ENCODE measurements at places on chromosomes 5 and 9.

DNA sequence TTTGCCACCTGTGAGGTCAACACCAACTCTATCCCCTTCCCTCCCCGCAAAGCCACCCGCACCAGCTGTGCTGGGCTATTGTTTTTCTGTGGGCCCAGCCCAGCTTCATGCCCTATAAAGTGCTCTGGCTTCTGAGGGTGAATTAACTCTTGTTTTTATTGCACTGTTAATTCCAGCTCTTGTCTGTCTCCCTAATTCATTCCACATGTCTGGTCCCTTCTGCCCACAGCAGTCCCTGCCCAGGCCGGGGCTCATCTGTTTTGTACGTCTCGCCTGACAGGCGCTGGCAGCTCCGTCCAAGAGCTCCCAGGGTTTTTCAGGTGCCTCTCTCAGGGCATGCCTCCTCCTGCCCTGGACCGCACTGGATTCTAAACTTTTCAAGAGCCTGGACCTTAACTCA lies 118.9 kb downstream of the PDZD2 start:
- DNase-seq = no peak

- DNase-seq = peak; percentile 60
Observed at GRCh38 chr5:133910571-133910970, 57.9 kb downstream of the C5orf15 start.

DNA sequence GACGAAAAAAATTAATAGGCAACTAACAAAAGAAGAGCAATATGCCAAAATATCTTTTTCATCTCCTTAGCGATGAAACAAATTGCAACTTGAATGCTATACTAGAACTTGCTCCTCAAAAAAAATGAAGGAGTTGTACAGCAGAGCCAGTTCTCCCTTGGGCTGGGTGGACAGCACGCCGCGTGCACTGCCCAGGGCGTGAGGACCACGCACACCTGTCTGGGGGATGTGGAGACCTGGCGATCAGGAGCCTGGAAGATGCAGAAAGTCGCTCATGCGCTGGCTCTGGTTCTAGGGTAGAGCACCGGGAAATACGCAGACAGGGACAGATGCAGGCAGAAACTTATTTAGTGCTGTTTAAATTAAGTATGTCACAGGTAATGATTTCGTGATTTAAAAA lies 342.0 kb upstream of the IRX4 start:
- DNase-seq = no peak

DNA sequence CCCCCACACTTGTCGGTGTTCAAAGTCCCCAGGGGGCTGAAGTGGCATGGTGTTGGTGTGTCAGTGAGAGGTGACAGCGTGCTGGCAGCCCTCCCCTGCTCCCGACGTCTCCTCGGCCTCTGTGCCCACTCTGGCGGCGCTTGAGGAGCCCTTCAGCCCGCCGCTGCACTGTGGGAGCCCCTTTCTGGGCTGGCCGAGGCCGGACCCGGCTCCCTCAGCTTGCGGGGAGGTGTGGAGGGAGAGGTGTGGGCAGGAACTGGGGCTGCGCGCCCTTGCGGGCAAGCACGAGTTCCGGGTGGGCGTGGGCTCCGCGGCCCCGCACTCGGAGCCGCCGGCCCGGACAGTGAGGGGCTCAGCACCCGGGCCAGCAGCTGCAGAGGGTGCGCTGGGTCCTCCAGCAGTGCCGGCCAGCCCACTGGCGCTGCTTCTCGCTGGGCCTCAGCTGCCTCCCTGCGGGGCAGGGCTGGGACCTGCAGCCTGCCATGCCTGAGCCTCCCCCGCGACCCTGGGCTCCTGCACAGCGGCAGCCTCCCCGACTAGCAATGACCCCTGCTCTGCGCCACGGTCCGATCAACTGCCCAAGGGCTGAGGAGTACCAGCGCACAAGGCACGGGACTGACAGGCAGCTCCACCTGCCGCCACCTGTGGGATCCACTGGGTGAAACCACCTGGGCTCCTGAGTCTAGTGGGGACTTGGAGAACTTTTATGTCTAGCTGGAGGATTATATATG lies 224.1 kb upstream of the RIOK2 start:
- DNase-seq = no peak

DNA sequence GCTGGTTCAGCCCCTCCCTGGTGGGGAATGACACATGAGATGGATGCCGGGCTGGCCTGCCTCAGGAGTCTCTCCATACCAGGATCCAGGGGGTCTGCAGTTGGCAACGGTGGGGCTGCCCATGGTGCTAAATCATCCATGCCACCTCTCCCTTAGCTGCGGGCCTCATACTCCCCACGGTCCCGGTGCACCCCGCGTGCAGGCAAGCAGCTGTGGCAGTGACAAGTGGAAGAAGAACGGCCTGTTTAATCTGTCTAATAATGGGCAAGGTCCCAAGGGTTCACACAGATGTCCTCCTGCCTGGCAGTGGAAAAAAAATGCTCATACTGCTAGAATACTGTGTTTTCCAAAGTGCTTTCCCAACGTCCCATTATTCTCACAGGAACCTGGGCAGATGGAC lies 196.9 kb upstream of the PANK3 start:
- DNase-seq = no peak

GRCh38 chr9:69740872-69741505 lies 18.8 kb downstream of the PTAR1 start:
- no peak for DNase-seq

- DNase-seq = peak; percentile 45
Observed at GRCh38 chr5:53482717-53483638, 2.5 kb downstream of the FST start.

DNA sequence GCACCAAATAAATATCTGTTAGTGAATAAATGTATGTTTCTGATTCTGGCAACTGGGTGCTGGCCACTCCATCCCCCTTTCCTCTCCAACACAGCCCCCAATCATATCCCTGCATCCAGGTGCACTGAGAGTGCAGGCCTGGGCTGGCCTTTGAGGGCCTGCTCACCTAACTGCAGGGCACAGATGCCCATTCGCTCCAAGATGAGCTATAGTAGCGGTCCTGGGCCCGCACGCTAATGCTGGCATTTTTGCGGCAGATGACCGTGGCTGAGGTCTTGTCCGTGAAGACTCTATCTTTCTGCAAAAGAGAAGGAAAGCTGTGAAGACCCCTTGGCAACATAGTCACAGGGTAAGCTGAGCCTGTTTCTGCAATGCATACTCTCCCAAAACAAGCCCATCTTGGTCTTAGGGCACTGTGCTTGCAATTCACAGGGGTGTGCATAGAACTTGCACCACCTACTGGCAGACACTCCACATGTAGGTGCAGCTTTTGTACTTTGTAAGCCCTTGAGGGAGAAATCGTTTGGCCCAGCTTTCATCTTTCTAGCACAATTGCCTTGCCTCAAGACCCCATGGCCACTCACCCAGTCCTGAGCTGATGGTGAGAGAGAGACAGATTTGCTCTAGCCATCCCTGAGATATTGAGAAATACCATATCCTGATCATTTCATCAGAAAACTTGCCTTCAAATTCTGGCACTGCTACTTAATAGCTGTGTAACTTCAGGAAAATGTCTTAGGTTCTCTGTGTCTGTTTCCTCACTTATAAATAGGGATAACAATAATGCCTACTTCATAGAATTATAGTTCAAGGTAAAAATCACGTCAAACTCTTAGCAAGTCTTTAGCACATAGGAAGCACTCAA lies 13.5 kb downstream of the IL12B start:
- peak; percentile 71 for DNase-seq

DNA sequence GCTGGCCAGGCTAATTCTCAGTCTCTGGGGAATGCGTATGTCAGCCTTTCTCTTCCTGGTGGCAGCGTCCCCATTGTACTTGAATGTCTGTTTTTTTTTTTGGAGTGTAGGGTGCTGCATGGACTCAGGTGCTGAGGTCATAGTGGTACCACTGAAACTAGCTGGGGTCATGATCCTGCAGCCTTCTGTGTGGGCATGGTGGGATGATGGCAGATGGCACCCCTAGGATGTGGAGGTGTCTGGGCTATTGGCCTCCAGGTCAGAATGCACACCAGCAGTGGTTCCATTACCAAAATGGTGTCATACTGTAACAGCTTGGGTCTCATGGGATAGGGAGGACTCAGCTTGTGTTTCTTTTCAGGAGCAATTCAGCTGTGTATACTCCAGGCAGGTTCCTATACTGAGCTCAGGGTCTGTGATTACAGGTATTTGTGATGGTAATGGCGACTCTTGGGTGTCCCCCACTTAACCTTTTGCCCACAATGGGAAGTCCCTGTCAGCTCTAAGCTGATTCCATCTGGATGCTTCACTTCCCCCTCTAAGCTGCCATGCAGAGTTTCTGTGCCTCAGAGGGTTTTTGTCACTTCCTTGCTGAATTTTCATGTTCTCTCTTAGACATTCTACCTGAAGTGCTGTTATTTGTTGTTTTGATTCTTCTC lies 17.9 kb downstream of the HSD17B4 start:
- no peak for DNase-seq

- no peak for DNase-seq
Observed at GRCh38 chr5:142517840-142518239, 168.1 kb downstream of the FGF1 start.

- peak; percentile 70 for DNase-seq
Observed at GRCh38 chr5:74020503-74020902, 394.5 kb downstream of the ARHGEF28 start.

DNA sequence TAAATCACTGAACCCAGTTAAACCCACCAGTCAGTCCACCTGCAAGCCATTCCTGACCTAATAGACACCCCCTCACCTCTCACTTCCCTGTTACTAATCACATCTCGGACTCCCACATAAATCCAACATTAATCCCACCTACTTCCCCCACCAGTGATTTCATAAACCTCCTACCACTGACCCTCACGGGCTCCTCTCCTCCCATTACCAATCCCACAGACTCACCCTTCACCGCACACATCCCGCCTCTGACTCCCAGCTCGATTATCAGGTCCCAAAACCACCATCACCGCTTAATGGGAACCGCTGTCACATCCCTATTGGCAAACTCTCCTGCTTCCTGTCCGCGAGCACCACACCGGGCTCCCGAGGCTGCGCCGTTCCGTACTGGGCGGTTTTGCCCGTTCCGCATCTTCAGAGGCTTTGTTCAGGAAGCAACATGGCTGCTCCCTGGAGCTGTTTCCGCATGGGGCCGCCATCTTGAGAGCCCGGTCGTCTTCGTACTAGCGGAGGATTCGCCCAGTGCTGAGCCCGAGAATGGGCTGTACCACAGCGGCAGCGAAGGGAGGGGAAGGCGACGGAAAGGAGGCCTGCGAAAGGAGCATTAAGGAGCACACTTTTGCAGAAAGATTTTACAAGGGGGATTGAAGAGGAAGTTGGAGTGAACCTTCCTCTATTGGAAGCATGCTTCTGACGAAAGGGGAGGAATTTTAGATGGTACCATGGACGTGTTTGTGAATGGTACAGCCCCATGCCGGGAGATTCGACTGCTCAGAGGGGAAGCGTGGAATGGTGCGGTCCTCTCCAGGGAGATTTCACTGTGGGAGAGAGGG lies at the start of gene ZNF300:
Gene ZNF300, minus strand, starts transcription at position 502 of the 833 bp plus-strand sequence. CDS start 1,825 bp downstream, outside the sequence.
- DNase-seq = peak; percentile 96
